ENCODE measurements at places on chromosomes 13 and 19.

GRCh38 chr13:73228546-73228945 lies 169.7 kb downstream of the KLF5 start:
- DNase-seq, result peak; percentile 3

DNA sequence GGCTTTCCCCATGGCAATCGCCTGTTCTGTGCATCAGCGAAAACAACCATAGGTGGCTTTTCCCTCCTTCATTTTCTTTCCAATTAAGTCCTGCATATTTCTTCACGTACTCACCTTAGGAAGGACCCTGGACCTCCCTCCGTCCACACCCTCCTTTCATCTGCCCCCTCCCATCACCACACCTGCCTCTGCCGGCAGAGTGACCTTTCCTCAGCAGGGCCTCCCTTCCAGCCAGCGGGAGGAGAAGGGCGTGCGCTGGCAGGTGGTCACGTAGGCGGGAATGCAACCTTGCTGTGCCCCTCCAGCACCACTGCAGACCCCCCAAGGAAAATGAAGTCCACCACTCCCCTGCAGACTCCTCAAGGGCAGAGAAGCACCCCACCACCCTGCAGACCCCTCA lies 61.1 kb downstream of the GSX1 start:
- DNase-seq, result no peak

- DNase-seq, result no peak
Observed at GRCh38 chr19:38815059-38816001, 2.6 kb upstream of the LGALS4 start.

DNA sequence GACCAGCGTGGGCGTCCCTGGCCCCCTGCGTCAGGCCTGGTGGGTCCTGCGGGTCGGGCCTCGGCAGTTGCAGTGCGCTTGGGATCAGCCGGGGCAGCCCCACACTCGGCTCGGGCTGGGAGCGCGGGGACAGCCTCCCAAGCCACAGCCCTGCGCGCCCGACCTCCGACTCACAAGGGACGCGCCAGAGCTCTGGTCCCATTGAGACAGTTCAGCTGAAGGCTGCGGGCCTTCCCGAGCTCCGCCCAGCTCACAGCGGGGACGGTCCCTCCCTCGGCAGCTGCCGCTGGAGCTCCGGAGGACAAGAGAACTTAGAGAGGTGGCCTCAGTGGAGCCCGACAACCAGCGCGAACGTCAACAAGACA lies 45.7 kb upstream of the ZNF730 start:
- DNase-seq, result no peak

- no peak for DNase-seq
Observed at GRCh38 chr19:42471554-42472249, 29.0 kb upstream of the CXCL17 start.

- DNase-seq, result no peak
Observed at GRCh38 chr13:89027694-89028306, 1356.6 kb downstream of the SLITRK5 start.

GRCh38 chr19:3360421-3361383 lies 5.7 kb upstream of the NFIC start:
- DNase-seq, result peak; percentile 67

DNA sequence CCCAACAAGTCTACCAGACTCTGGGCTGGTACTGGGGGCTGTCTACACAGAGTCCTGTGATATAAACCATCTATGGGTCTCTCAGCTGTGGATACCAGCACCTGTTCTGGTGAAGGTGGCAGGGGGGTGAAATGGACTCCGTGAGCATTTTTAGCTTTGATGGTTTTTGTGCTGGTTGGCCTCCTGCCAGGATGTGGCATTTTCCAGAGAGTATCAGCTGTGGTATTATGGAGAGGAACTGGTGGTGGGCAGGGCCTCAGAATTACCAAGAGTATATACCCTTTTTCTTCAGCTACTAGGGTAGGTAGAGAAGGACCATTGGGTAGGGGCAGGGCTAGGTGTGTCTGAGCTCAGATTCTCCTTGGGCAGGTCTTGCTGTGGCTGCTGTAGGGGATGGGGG lies 1920.9 kb upstream of the PCDH20 start:
- DNase-seq, result no peak

- DNase-seq, result no peak
Observed at GRCh38 chr13:101190337-101190736, 226.0 kb downstream of the NALCN start.

DNA sequence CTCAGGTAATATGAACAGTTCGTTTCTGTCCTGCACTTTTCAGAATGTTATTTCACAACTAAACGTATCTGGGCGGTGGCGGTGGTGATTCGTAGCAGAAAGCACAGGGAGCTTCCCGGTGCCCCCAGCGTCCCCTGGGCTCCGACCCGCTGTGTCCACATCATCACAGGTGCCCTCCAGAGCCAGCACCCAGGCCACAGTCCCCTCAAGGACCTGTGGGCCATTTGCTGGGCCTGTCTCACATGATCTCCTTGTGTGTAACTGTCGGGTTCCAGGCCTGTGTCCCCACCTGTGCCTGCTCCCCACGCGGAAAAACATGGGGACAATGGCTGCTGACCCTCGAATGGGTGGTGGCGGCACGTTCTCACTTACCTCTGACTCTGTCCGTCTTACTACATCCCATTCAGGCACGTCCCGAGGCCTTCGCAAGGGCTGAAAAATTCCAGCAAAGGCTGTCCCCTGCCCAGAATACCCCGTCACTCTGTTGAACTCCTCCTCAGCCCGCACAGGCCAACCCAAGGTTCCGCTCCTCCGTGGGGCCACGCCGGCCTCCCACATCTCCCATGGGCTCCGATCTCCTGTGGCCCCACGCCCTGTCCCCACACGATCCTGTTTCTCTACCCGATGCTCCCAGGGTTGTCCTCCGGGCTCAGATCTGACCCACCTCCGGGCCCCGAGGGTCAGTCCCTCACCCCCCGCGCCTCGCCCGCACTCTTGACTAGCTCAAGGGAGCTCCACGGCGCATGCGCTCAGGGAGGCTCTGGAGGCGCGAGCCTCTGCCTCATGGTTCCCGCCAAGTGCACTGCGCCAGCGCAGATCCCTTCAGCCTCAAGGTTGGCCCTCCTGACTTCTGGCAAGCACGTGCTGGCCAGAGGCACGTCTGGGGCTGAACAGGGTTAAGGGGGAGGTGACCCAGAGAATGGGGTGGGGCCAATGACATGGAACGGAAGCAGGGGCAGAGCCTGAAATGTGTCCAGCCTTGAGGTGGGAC lies 21.2 kb downstream of the DEDD2 start:
- DNase-seq, result no peak

DNA sequence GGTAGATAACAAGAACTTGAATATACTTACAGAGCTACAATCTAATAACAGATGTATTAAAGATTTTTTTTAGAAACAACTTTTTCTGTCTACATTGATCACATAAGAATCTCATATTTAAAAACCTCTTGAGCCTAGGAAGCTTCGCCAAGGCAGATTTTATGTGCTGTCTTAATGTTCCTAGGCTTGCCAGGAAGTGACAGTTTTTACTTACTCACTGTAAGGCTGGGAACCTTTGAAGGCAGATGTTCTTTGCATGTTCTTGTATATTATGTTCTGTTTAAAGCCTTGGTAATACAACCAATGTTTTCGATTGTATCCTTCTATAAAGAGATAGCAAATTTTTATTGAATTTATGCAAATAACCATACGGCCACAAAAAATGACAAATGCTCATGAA lies 492.7 kb downstream of the GPC5 start:
- no peak for DNase-seq

DNA sequence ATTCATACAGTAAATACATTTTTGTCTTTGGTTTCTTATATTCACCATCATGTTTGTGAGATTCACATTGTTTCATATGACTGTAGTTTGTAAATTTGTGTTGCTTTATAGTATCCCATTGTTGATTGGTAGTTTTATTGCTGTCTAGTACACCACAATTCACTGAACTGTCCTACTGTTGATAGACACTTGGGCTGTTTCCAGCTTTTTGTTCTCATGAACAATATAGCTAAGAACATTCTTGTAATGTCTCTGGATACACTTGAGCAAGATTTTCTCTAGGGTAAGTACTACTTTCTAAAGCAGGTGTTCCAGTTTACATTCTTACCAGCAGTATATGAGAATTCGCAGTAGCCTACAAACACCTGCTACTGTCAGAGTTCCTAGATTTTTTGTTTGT lies 37.8 kb downstream of the SKA3 start:
- DNase-seq, result no peak

GRCh38 chr19:11821474-11822109 lies 7.5 kb downstream of the ZNF440 start:
- no peak for DNase-seq

GRCh38 chr13:85528491-85529217 lies 270.6 kb downstream of the SLITRK6 start:
- DNase-seq, result no peak

GRCh38 chr13:100733261-100733660 lies 58.7 kb upstream of the TMTC4 start:
- no peak for DNase-seq

DNA sequence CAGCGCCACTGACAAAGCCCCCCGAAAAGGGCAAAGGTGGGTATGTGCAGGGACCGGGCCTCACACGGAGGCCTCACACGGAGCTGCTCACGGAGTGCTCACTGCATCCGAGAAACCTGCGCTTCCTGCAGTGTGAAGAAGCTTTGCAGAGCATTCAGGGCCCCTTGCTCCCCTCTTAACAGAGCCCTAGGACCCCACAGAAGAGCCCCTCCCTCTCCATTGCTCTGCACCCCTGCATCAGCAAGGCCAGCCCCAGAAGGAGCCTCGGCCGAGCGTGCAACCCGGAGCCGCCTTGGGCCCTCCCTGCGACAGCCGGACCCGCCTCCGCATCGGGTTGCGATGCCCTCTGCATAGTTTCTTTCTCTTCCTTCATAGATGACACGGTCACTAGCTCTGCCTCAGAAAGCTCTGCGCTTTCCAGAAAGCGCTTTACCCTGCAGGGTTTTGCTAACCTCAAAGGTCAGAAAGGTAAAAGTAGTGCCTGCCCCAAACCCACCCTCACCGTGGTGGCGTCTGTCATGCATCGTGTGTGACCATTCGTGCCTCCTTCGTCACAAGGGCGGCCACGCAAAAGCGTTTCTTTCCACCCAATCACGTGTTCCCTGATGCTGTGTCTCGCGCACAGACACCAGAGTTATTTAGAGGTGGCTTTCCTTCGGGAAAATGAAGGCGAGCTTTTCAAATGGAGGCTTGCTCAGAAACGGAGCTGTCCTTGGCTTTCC lies 15.7 kb upstream of the F7 start:
- DNase-seq, result no peak

DNA sequence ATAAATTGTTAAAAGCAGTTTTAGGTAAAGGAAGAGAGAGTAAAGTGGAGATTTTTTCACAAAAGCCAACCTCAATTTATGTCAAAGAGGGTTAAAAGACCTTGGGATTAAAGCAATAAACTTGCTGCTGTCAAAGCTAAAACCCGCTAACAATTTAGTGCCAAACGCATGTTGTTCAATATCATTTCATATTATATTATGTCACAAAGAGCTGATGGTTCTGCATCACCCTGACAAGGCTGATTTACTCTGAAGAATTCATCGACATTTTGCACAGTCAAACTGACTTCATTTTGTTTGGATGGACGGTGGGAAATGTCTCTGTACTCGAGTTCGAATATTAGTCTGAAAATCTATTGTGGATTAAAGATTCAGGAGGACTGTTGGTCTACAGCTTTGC lies 315.8 kb upstream of the TSHZ3 start:
- DNase-seq, result no peak

GRCh38 chr13:102597029-102597961 lies 509 bp downstream of the TPP2 start:
- DNase-seq, result no peak

- no peak for DNase-seq
Observed at GRCh38 chr13:113118261-113119021, 4.2 kb upstream of the F10 start.

DNA sequence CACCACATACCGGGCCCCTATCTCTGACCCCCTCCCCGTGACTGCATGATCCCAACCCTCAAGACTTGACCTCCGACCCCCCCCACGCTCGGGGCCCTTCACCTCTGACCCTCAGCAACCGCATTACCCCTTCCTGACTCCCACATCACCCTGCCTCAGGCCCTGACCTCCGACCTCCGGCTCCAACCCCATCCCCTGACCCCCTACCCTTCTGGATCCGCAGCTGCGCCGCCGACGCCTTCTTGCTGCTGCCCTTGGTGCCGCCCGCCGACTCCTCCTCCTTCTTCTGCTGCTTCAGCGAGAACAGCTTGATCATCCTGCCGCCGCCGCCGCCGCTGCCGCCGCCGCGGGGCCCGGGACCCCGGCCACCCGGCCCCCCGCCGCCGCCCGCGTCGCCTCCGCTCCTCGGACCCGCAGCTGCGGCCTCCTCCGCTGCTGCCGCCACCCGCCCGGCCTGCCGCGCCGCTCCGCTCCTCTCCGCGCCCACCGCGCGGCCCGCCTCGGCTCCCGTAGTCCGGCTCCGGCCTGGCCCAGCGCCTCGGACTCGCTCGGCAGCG lies at the start of gene UBE2M:
Gene UBE2M, minus strand, starts transcription at position 546 of the 557 bp plus-strand sequence. Its CDS starts 230 bp downstream, at position 316.
- DNase-seq, result no peak

DNA sequence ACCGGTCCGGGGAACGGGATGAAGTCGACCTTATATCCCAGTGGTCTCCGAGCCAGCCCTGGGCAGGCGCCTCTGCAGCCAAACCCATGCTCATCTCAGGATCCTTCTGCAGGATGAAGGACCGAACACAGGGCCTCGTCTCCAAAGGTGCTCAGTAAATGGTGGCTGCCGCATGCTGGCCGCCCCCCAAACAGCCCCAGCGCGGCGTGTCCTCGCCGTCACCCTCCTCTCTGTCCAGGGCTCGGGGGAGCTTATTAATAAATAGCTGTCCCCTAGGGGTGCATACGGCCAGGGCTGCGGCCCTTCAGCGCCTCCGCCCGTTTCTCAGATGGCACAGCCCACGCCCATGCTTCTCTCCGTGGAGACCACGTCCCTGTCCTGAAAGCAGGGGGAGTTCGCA lies 32.6 kb upstream of the SPACA7 start:
- no peak for DNase-seq

DNA sequence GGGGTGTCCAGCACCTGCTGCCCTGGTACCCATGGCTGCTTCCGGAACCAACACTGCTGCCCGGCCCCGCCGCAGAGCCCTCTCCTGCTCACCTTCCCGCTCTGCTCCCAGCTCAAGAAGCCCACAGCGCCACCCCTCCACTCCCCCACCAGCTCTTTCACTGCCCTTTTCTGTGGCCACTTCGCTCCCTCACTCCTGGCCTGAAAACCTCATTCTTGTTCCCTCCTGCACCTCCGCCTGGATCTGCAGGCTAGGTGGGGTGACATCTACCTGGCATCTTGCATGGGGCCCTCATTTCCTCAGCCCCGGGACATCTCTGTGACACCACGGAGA lies 6.4 kb downstream of the ZNF787 start:
- no peak for DNase-seq

DNA sequence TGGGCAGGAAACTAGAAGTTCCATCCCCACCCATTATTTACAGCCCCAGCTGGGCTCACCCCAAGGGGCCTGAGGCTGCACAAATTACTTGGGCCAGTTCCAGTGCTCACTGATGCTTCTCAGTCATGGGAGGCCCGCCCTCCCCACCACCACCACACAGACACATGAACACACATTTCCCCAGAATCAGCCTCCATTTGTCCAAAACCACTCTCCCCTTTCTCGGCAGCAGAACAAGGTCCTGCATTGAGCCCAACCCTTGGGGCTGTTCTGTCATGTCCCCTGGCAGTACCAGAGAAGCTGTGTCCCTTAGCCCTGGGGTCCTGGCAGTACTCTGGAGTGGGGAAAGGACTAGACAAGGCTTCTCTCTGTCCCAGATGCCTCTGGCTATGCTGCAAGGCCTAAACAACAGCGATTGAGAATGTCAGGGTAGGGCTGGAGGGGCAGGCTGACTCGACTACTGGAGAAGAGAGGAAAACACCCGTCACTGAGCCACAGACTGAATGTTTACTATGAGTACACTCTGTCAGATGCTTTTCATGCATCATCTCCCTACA lies 21.8 kb downstream of the SAMD4B start:
- no peak for DNase-seq

- no peak for DNase-seq
Observed at GRCh38 chr19:33252418-33252962, 26.8 kb upstream of the SLC7A10 start.

GRCh38 chr13:51971520-51972426 lies 39.5 kb downstream of the ATP7B start:
- no peak for DNase-seq

All from effector memory CD8-positive, alpha-beta T cell (primary cell).